ENCODE measurements at places on chromosomes 4 and X.

DNA sequence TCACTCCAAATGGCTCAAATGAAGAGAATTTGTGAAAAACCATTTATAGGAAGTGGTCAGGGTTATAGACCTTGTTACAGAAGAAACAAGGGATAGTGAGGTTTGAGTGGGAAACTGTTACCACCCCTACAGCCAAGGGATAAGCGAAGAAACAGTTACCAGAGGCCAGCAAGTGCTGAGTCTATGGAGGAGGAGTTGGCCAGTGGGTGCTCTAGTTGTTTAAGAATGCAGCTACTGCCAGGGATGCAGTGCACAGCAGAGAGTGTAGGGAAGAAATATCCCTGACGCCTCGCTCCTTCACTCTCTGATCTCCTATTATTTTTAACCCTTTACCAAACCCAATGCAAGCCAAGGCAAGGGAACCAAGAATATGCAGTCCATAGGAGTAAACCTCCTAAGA, 15.2 kb upstream of the SYTL4 start:
- no peak for DNase-seq

- peak; percentile 67 for DNase-seq
These were observed 25.2 kb downstream of the NYX start for GRCh38 chrX:41472231-41472815.

DNA sequence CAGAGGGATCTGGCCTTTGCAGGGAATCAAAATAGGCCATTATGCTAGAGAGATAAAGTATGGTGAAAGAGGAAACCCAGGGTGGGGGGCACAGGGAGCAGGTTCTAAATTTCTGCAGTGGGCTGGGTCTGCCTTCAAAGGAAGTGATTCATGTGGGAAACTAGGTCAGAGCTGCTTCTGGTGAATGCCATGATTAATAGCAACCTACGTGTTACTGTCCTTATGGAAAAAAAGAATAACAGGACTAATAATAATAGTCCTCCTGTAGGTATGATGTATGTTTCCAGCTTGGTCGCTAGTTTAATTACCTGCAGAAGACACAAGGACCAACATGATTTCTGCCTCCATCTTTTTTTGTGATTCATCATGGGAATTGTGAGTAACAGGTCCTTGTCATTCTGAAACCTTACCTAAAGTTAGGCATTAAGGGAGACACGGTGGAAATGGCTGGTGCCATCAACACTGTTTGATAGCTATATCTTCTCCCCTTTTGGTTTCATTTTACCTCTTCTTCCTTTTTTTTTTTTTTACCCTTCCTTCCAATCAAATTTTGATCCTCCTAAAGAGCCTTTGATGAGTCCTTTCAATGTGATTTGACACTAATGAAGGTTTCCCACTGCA, 180.4 kb downstream of the CPEB2 start:
- no peak for DNase-seq

- no peak for DNase-seq
These were observed 21.0 kb upstream of the POLA1 start for GRCh38 chrX:24672701-24673190.

- no peak for DNase-seq
These were observed 157.7 kb downstream of the CHIC2 start for GRCh38 chr4:53906606-53907190.

DNA sequence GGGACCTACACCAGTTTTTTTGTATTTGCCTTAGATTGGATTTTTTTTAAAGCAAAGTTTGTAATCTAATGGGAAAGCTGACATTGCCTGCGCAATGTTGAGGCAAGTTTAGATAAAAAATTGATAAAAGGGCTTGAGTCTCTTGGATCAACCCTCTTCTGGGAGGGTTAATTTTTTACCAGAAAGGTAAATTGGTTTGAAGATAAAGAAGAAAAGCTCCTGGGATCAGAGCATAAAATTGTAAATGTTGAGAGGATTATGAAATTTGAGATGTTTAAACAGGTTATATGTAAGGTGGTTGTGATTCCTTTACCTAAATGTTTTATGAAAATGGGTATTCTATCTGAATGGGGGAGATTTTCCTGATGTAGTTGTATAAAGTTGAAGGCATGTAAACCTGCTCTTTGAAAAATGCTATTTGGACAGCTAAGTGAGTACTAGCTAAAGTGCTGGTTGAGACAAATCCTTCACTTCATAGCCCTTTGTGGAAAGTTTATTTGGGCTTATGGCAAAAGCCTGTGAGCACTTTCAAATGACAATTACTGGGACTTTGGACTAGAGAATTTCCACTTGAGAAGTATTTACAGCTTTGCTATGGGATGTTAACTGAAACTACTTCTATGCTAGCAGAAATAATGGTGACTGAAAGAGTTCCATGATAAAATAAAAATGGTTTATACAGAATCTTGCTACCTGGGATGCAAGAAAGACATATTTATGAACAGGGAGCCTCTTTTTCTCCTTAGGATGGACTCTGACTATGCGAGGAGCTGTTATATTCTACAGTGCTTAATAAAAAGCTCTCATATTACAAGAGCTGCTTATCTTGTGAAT, 56.2 kb downstream of the UGT2B10 start:
- DNase-seq = no peak

- no peak for DNase-seq
These were observed 44.5 kb downstream of the MAGEB16 start for GRCh38 chrX:35842674-35843073.

- DNase-seq = no peak
These were observed 882.9 kb downstream of the RPA4 start for GRCh38 chrX:97766501-97767095.

DNA sequence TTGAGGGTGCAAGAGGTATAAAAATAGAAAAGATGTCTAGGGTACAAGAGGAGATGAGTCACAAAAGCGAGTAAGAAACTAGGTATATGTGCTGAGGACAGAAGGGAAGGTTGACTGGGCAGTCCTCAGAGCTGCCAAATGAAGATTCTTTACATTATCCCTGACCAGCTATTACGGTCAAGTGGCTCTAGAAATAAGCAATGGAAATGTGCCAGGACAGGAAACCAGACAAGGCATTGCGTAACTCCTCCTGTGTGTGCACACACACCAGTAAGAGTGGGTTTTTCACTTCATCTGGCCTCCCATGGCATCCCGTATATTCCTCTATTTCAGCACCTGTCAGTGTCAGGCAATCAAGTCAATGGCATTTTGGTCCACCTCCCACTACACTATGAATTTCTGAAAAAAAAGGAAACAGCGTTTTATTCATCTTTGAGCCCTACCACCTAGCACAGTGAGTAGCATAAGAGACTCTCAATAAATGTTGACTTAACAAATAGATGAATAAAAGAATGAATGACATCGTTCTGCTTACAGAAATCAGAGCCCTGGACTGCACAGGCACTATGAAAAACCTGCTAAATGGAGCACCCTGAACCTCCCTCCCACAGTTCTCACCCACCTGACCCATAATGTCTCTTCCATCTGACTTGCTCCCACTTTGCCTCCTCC, 62.6 kb upstream of the KLF3 start:
- no peak for DNase-seq

GRCh38 chr4:108255203-108255747, 86.5 kb upstream of the LEF1 start:
- no peak for DNase-seq

- DNase-seq = no peak
These were observed 64.7 kb upstream of the GPR78 start for GRCh38 chr4:8515316-8516060.

DNA sequence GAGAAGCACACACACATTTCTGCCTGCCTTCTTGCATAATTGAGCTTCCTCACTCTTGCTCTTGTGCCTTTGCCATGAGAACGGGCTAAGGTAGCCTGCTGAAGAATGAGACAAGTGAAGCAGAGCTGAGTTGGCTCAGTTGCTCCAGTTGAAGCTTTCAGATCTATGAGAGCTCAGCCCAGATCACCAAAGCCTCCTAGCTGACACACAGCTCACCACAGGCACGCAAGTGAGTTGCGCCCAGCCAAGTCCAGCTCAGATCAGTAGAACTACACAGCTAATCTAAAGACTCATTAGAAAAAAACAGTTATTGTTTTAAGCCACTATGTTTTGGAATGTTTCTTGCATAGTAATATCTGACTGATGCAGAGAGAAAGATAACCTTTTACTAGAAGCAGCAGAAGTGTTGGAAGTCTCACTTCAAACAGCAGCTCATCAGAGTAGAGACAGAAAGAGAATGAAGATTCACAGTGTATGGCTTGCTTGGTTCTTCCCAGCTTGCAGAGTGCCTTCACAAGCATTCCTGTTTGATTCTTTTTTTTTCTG, 362.4 kb downstream of the MID1IP1 start:
- DNase-seq = no peak

- DNase-seq = peak; percentile 14
These were observed 49.0 kb downstream of the SYTL5 start for GRCh38 chrX:38055170-38055847.

- peak; percentile 30 for DNase-seq
These were observed 670.5 kb downstream of the GABRG1 start for GRCh38 chr4:45453258-45453853.

DNA sequence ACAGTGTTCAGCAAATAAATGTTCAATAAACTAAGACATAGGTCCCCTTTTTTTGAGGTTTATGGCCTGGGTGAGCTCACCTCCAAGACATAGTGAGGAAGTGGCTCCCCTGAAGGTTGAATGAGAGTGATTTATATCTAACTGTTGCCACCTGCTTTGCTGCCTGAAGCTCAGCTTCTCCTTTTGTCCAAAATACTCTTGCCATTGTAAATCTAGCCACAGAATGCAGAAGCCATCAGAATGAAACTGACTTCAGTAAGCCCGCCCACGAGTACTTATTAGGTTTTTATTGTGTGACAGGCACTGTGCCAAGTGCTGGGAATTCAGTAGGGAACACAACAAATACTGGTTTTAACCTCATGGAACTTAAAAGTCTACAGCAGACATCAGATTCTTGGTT, 18.0 kb downstream of the SPINK2 start:
- DNase-seq = no peak

DNA sequence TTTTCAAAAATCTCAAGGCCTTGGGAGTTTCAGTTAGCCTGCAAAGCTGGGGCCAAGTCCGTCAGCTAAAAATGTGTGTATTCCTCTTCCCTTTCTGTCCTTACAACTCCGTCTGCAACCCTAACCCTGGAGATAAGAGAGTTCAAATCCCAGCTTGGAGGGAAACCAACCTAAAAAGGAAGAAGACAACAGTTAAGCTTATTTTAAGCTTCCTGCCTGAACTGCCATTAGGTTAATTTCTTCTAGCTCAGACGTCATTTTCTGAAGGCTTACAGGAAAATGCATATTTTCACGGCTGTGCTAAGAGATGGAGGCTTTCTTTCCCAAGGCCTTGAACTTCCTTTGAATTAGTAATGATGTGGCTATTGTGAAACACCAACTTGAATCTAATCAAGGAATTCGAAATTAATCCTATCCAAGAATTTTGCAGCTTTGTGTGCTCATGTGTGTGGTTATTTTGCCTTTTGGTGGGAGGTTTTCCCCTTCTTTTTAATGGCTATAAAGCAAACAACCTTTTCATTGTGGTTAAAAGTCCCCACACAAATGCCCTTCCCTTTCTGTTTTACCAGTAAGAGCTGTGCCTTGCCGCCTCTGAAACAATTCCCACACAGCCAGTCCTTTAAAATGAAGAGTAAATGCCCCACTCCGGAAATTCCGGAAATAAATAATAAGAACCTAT, 103.5 kb downstream of the IRF2 start:
- no peak for DNase-seq

GRCh38 chr4:108142870-108143269, 25.9 kb downstream of the LEF1 start:
- no peak for DNase-seq

- no peak for DNase-seq
These were observed 1492.2 kb upstream of the TENM3 start for GRCh38 chr4:180751009-180751408.

DNA sequence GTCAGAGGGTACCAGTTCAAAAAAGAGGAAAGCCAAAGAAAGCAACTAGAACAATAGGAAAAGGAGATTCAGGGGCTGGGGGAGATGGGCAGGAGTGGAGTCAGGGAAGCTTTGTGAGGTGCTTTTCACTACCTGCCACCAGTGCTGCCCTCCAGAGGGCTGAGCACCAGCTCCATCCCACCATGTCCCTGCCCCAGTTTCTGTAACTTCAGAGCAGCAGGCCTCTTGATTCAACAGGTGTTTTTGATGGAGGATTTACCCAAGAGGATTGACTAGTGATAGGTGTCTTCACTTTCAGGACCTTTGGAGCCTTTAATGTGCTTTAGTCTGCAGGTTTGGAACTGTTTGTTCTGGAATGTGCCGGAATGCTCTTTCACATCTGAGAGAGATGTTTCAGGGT, 12.1 kb downstream of the KIT start:
- DNase-seq = no peak

GRCh38 chrX:133699023-133699728, 283.9 kb upstream of the GPC4 start:
- DNase-seq = no peak

- no peak for DNase-seq
These were observed 76.8 kb downstream of the ENOX2 start for GRCh38 chrX:130826249-130826648.

DNA sequence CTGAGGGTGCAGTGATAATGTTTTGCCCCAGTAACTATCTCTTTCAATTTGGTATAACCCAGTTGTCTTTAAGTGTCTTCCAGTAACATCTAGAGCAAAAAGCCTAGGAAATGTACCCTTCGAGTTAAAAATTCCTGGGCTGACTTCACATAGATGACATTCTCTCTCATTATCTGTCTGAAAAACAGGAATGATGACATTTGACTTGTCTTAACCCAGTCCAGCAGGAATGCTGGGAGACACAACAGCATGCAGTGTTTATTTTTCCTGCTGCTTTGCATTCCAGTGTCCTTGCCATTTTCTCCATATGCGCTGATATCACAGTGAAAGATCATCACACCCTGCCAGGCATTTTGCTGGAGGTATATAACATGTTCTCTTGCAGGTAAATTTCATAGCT, 130.0 kb downstream of the SOWAHB start:
- no peak for DNase-seq

- DNase-seq = no peak
These were observed 4.0 kb upstream of the MSX1 start for GRCh38 chr4:4855301-4856070.

DNA sequence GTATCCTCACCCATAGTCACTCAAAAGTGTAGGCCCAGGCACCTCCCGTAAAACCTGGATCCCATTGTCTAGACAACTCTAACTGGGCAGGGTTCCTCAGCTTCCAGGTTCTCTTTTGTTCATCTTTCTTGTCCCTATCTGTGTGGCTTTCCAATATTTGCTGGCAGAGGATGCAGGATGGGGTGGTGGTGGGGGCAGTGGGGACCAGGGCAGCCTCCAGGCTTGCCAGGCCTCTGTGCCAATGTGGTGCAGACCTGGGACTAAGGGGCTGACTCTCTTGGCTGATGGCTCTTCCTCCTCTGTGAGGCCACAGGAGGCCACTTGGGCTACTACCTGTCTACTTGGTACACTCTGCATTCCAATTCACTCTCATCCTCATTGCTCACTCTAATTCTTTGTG, 76.4 kb downstream of the NBDY start:
- no peak for DNase-seq

GRCh38 chr4:163688856-163689255, 194.4 kb downstream of the TMA16 start:
- DNase-seq = no peak

DNA sequence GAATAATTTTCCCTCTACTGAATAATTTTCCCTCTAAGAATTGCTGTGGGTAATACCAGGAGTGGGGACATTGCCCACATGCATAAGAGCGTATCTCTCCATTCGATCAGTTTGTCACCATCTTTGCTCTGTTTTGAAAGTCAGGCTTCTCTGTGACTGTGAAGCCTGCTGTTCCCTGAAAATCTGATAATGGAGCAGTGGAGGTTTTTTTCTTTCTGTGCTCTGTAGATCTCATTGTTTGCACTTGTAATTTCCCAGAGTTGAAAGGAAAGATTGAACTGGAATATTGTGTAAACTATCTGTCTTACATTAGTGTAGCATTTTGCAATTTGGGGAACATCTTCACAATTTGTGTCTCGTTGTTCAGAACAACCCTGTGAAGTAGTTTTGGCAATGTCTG, 4.3 kb downstream of the ZXDB start:
- DNase-seq = no peak
